ENCODE measurements at places on chromosomes 12 and 14.
A peak's percentile ranks its signal among the peaks of the same experiment; 100 is the strongest.

DNA sequence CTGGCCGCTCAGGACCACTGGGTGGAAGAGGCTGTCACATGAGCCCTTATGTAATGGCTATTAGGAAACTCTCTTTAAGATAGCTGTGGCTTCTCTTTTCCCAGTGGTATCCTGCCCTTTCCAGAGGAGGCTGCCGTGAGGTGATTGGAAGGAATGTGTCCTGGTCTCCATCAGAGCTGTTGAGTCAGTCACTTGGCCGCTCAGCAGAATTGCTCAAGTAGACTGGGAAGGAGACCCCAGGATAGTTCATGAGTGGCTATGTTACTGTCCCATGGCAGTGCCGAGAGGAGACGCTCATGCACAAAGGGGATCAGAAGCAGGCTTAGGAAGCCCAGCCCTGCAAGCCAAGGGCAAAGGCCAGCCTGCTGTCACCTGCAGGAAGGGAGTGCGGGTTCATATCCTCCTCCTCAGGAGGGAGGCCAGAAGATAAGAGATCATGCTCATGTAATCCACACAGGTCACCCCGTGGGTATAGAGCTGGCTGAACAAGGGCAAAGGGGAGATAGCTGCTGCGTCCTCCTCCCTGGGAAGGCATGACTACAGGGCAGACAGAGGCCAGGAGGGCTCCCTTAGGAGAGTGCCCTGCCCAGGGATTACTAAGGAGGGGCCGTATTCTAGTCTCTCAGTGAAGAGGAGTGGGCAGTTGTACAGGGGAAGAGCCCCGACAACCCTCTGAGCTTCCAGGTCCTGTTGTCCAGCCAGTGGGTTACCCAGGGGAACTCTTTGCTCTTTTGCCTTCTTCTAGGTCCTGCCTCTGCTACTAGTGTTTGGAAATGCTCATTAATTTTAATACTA, 137.0 kb upstream of the MAX start:
- DNase-seq: no peak

DNA sequence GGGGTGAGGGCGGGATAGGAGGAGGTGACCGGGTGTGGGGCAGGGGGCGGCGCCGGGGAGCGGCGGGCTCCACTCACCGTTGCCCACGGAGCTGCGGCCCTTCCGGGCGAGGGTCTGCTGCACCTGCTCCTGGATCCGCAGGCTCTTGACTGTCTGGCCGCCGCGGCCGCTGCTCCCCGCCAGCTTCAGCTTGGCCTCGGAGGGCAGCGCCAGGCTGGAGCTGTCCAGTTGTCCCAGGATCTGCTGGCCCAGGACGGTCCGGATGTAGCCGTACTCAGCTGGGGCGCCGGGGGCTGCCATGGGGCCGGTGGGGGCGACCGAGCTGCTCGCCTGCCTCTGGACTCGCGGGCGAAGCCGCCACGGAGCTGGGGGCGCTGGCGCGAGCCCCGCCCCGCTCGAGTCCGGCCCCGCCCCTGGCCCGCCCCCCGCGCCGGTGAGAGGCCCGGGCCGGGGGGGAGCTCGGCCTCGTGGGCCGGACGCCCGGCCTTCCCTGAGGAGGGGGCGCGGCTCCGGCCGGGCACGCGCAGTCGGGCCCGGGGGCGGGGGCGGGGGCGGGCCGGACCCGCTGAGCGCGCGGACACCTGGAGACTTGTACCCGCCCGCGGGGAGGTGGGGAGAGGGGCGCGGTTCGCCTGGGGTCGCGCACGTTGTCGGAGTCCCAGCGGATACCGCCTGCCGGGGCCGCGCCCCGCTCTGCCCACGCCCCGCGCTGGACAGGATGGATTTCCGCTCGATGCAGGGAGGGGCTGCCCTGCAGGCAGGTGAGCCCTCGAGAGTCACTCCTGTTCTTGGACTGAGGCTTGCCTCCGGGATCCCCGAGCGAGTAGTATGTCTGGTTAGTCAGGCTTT, at the start of gene PKP2:
Gene PKP2, minus strand, starts transcription at position 346 of the 849 bp plus-strand sequence. Its CDS starts 46 bp downstream, at position 300.
- no peak for DNase-seq

- DNase-seq: peak; percentile 28
Measured at GRCh38 chr14:55580470-55581341, 699 bp downstream of the KTN1 start.

- no peak for DNase-seq
Measured at GRCh38 chr12:70255311-70255710, 12.1 kb downstream of the CNOT2 start.

DNA sequence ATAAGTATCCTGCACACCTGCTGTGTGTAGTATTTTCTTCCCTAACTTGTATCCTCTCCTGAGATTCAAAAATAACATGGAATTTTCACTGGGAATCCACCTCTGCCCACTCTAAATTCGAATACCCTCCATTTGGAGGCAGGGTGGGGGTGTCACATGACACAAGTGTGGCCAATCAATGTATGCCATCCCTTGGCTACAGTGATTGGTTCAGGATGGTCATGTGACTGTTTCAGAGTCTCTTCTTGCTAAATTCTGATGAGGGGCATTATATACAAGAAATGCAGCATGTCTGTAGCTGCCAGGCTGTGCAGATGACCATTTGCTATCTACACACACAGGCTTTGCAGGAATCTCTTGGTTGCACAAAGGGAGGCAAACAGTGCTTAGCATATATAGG, 86.8 kb upstream of the TMEM132C start:
- no peak for DNase-seq

- DNase-seq: no peak
Measured at GRCh38 chr14:94501588-94502516, 7.4 kb downstream of the SERPINA12 start.
